ENCODE measurements at places on chromosomes 3 and 15.
A peak's percentile ranks its signal among the peaks of the same experiment; 100 is the strongest.

DNA sequence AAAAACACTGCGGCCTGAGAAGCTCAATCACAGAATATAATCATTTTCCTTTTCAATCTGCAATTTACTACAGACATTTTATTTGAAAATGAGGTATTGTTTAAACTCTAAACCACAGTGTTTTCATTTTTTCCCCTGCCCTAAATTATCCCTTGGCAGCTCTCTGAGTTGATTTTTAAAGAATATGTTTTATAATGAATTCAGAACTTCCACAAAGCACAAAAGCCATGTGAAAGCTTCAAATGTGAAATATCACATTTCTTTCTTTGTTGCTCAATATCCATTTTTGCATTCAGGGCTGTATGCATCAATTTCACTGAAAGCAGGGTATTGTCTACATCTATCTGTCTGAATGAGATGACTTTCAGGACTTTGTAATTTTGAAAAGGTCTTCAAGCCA is 813.6 kb upstream of the ALCAM start:
- DNase-seq: no peak

GRCh38 chr15:69138963-69139362 is 21.5 kb upstream of the GLCE start:
- no peak for DNase-seq

- no peak for DNase-seq
These were observed 141.0 kb downstream of the MAGI1 start for GRCh38 chr3:65897766-65898165.

DNA sequence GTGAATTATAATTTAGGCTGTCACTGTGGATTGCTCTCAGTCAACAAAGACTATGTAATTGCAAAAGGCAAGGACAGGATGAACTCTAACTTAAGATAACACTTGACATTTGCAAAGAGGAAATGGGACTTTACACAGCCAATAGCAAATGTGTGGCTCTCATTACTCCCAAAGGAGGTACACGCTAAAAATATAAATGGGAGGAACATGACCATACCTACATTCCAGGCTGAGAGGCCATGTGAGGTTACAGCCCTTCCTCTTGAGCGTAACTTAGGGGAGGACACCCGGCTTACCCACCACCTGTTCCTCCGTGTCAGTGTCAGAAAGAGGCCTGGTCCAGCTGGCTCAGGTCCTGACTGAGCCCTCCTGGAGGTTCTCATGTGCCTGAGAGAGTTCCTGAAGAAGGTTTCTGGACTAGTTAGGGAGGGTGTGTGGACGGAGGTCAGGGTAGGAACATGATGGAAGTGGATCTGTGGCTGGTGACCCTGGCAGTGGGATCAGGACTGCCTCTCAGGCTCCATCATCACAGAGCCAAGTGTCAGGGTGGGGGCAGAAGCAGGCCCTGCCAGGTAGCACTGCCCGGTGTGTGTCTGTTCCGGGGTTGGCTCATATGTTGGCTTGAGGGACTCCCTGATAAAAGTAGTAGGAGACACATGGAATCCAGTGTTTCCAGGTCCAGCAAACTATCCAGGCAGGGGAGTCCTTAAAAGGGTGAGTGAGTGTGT is 7.9 kb downstream of the POPDC2 start:
- DNase-seq: no peak

DNA sequence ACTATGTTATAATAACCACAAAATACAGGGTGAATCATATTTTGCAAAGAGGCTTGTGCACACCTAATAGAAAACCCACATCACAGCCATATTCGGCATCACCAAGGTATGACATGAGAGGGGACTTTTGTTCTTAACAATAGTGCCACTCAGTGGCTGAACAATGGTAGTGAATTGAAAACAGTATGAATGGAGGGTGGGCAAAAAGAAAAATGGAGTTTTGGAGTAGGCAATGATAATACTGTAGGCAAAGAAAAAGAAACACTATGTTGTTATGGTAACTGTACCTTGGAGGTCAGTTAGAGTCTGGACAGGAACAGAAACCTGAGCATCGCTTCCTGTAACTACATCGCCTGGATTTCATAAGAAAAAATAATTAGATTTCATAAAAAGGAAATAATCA is 348.6 kb downstream of the PLCL2 start:
- peak; percentile 66 for DNase-seq

- DNase-seq: no peak
These were observed 174.2 kb downstream of the NR1D2 start for GRCh38 chr3:24119321-24119751.

GRCh38 chr3:105639131-105639530 is 229.7 kb downstream of the CBLB start:
- DNase-seq: no peak

DNA sequence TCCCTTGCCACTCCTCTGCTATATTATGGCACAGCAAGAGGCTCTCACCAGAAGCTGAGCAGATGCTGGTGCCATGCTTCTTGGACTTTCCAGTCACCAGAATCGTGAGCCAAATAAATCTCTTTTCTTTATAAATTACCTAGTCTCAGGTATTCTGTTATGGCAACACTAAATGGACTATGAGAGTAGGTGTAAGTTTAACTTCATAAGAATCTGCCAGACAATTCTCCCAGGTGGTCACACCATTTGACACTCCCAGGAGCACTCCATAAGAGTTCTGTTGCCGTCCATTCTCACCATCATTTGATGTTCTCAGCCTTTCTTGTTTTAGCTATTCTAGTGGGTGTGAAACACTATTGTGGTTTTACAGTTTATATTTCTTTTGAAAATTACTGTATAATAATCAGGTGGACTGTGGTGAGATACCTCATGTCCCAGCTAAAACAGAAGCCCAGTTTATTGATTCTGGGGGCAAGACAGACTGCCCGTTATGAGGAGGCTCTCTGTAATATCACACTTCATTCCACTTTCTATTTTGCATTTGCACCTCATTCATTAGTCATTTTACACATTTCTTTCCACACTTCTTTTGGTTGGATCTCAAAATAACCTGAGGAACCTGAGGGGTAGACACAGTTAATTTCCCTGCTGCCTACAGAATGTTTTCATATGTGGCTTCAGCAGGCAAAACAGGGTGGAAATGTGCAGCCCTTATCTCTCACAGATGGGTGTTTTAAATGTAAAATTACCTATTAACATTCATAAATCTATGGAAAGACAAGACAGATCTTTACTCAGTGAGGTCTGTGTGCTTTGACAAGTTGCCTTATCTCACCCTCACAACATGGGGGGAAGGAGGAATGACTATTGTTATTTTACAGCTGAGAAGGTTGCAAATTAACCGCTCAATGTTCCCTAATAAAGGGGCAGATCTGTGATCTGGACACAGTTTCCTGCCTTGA is 42.1 kb downstream of the CDCP1 start:
- DNase-seq: no peak

DNA sequence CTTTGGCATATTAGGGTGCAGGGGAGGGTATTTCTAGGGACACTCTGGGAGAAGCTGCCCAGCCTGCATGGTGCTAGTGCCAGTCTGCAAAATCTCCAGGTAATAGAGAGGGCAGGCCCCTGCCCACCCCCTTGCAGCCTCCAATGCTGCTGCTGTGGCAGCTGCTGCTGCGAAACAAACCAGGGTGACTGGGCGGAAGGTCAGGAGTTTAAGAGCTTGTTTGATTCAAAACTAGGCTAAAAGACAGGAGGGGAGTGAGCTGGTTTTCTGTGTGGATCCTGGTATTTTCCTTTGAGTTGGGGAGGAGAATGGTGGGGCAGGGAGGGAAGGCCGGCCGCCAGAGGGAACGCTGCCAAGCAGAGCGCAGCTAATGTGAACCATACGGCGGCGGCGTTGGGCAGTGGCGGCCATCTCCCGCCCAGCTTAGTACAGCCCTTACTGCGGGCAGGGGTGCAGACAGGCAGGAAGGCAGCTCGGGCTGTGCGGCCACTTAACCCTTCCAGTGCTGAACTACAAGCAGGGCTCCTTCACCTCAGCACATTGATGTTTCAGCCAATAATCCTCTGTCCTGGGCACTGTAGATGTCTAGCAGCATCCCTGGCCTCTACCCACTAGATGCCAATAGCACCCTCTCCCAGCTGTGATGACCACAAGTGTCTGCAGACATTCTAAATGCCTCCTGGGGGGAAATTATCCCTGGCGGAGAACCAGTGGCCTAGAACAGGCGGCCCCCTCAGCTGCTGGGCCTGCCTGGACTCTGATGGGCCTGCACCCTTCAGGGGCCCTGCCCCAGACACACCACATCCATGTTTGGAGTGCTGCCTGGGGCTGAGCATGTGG is 125.7 kb downstream of the EEFSEC start:
- DNase-seq: no peak

DNA sequence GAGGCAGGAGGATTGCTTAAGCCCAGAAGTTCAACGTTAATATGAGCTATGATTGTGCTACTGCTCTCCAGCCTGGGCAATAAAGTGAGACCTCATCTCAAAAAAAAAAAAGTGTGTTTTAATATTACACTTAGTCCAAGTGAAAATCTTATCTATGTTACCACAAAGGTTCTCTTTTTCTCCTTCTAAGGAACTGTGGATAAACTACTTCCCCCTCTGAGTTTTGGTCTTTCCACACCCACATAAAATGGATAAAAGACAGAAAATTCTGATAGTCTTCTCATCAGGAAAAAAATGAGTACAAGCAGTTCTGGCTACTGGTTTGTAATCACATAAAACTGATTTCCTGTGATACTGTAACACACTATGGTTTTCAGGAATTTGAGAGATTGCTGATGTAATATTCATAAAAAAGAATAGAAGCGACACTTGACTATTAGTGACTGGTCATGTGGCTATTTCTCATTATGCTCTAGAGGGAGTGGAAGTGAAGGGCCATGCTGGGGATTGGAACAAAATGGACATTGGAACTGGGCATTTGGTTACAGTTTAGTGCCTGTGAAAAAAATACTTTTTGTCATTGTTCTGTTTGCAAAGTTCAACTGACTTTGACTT is 68.2 kb downstream of the RYR3 start:
- no peak for DNase-seq

DNA sequence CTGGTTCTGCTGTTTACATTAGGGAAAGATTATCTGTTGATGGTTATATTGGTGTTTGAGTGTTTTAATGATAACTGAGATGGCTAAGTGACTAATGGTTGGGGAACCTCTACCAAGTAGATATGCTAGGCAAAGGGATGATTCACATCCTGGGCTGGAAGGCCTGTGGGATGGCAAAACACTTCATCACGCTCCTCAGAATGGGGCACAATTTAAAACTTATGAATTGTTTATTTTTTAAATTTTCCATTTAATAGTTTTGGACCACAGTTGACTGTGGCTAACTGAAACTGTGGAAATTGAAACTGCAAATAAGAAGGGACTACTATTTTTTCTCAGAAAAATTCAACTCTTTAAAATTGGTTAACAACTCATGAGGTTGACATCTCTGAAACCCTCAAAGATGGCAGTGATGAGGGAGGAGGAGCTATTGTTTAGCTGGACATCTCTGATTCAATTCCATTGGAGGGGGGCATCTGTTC is 100.5 kb upstream of the ZBED2 start:
- no peak for DNase-seq

- no peak for DNase-seq
These were observed 1040.1 kb upstream of the NR2F2 start for GRCh38 chr15:95290176-95290974.

DNA sequence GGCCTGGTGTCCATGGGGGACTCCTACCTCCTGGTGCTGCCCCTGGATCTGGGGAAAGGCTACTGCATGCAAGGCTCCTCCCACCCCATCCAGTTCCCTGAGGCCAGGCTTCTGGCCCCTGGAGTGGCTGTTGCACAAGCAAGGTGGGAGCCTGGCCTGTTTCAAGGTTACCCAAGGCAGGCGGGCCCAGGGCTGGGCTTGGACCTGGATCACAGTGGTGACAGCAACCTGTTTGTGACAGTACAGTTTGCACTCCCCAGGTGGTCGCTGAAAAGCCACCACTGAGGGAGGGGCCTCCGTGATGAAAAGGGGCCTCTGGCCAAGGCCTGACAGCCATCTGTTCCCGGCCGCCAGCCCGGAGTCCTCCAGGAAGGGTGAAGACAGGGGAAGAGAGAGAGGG is 14.4 kb upstream of the KY start:
- DNase-seq: no peak

GRCh38 chr3:181458857-181459256 is 252.9 kb upstream of the SOX2 start:
- no peak for DNase-seq

- no peak for DNase-seq
These were observed 234.9 kb upstream of the SATB1 start for GRCh38 chr3:18660059-18660458.

DNA sequence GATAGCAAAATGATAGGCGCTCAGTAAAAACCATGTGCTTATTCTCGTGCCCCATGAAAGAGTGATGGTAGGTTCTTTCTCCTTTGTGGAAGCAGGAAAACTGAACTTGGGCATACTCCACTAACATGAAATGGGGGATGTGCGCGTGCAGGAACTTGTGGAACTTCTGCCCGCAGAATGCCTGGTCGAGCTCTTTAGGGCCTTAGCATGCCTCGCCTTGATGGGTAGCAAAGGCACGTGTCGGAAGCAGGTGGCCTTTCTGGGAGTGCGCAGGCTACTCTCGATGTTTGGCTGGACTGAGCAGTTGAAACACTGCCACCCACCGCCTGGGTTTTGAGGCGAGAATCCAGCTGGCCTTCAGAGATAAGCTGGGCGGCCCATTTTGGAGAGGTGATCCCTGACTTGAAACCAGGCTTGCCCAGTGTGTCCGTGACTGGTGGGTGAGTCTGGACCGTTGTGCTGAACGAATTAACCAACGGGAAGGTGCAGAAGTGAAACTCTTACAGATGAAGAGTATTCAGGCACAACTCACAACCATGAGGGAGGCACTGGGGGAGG is 842 bp downstream of the PCCB start:
- peak; percentile 4 for DNase-seq

GRCh38 chr3:66253790-66254620 is 33.2 kb downstream of the SLC25A26 start:
- peak; percentile 33 for DNase-seq

DNA sequence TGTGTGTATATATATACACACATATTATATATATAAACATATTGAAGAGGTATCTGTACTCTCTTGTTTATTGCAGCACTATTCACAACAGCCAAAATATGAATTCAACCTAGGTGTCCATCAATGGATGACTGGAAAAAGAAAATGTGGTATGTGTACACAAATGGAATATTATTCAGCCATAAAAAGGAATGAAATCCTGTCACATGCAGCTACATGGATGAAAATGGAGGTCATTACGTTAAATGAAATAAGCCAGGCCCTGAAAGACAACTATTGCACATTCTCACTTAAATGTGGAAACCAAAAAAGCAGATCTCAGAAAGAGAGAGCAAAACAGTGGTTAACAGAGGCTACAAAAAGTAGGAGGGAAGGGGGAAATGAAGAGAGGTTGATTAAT is 49.5 kb downstream of the CEP70 start:
- no peak for DNase-seq

DNA sequence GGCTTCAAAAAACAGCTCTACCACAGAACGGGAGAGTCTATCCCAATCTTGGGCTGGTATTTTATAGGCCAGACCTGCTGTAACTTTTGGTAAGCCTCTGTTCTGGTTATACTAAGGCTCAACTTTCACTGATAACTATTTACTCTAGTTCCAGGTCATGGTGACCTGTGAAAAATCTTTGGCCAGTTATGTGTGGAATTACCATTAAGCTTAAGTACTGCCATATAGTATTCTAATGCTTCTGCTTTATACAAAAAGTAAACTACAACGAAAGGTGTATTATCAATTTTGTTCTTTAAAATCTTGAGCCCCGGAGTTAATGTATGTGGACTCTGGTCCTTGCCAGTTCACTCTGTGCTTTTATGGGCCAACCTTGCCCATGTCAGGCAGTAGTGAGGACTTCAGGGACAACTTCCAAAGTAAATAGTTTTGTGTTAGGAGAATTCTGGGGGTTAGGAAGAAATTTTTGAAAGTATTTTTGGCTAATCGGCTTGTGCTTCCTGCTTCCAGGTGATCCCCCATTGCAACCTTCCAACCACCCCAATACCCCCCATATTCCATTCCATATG is 6.4 kb downstream of the SIAH2 start:
- DNase-seq: no peak

- no peak for DNase-seq
These were observed 21.7 kb upstream of the ARID3B start for GRCh38 chr15:74519311-74519710.

Measured in CD4-positive, alpha-beta T cell treated with Interleukin-6 at 100 ng/mL for 8 hours (primary cell).